ENCODE measurements at places on chromosomes 2 and 18. TPM values are rescaled to one million over a fixed set of nuclear protein-coding genes. Genes with fewer than 3 reads are reported as not detected.

SPP2 gene
- not detected for total RNA-seq

SCN3A gene
- 11.5 TPM for total RNA-seq

MGAT4A gene
- total RNA-seq = 6.2 TPM

ITPRIPL1 gene
- total RNA-seq = 4.0 TPM

SALL3 gene
- total RNA-seq = not detected

VPS54 gene
- total RNA-seq = 17.4 TPM

DTNB gene
- total RNA-seq = 5.3 TPM

PDE11A gene
- under 0.01 TPM for total RNA-seq

LRRTM1 gene
- not detected for total RNA-seq

HRH4 gene
- total RNA-seq = not detected

SLC4A5 gene
- 0.25 TPM for total RNA-seq

TSHZ1 gene
- 6.5 TPM for total RNA-seq

PASK gene
- total RNA-seq = 13.0 TPM

CFAP210 gene
- total RNA-seq = not detected
